ENCODE measurements at places on chromosomes 4 and X.

DNA sequence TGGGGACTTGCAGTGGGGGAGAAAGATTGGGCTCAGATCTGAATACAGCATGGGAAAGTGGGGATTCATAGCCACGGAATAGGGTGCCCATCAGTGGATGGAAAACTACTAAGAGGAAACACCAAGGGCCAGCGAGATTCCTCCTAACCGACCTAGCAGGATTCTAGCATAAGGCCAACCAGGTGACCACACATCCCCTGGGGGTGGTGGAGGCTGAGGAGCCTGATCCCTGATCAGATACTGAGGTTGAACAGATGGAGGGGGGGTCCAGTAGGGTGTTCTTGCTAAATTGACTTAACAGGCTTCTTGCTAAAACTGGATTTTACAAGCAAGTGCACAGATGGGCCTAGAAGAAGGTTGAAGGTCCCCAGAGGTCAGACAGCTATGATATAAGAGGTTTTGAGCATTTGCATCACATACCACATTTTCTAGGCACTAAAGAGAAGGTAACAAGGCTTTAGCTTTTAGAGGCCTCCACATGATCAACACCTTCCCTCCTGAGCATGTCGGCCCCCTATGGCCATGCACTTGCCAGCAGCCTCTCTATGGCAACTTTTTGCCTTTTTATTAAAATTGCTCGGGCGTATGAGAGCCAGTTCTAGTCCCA, 69.1 kb upstream of the PUDP start:
- no peak for DNase-seq

GRCh38 chr4:104596189-104596588, 101.5 kb upstream of the CXXC4 start:
- no peak for DNase-seq

DNA sequence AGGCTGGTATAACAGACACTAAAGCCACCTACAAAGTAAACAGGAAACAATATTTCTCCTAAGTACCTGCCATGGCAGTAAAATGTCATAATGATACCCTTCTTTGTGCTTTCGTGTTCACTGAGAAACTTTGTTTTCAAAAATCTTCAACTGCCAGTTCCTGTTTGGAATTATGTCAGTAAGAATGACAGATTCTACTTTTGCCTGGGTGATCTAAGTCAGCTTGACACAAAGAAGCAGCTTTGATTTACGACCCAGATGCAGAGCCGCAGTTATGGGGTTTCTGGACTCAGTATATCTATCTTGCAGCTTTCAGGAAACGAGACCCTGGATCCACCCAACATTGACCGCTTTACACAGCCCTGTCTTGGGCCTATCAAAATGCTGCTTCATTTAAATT, 71.2 kb downstream of the SNX25 start:
- DNase-seq, result no peak

DNA sequence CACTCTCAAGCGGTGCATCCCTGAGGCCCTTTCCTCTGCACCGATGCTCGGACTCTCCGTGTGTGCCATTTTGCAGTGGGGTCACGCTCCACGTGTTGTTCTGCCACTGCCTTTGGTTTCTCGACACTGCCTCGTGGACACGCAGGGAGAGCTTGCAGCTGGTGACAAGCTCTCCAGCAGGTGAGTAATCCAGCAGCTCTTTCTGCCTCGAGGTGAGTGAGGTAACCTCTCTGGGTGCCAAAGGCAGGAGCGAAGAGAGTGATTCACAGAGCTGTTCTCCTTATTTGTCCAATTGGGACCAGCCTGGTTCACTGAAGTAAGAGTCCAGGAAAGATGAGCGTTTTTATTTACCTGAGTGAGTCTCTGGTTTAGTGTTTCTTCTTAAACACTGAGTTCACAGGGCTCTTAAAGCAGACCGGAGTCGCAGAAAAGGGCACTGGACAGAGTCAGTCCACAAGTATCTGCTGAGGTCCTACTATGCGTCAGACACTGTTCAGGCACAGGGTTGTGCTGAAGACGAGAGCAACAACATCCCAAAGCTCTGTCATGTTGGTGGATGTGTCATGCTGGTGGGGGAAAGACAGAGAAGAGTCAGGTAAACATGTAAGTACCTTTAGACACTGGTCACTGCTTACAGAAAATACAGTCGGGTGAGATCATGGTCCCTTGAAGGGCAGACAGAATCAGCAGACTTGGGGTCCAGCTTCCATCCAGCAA, 61.8 kb downstream of the FHDC1 start:
- DNase-seq, result no peak

DNA sequence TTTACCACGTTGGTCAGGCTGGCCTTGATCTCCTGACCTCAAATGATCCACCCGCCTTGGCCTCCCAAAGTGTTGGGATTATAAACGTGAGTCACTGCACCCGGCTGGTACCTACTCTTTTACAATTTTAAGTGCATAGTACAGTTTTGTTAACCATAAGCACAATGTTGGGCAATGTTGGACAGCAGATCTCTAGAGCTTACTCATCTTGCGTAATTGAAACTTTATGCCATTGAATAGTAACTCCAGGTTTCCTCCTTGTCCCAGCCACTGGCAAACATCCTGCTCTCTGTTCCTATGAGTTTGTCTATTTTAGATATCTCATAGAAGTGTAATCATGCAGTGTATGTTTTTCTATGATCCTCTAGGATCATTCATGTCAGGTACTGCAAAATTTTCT, 9.3 kb upstream of the CPE start:
- DNase-seq, result no peak

DNA sequence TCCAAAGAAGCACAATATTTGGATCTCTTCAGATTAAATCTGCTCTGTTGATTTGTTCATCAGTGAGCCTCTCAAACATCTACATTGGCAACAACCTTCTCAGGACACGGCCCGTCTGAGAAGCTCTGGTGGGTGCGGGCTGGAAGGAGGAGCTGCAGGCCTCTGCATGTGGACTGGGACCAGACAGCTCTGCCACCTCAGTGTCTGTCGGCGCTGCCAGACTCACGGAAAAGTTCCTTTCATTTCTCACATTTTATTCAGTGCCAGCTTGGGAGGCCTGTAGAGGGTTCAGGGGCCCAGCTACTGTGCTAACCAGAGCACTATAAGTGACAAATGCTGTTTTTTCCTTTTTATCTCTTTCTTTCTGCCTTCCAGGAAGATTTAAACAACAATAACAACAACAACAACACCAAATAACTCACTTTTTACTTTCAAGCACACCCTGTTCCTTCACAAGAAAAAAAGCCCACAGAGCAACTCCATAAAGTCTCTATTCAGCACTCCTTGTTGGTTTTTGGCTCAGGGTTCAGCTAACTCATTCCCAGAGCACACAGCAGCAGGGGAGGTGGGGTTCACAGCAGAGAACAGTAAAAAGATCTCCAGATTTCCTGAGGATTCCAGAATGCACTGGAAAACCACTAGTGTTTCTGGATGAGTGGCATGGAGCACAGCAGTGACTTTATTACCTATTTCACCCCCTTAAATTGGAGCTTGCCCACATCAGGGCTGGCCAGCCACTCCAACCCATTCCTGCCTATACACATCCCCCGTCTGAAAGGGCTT, 23.2 kb upstream of the HOPX start:
- no peak for DNase-seq

- DNase-seq, result no peak
These were observed 339.3 kb downstream of the NKX6-1 start for GRCh38 chr4:84159762-84160161.

- DNase-seq, result no peak
These were observed 207.7 kb upstream of the HDX start for GRCh38 chrX:84709987-84710386.

DNA sequence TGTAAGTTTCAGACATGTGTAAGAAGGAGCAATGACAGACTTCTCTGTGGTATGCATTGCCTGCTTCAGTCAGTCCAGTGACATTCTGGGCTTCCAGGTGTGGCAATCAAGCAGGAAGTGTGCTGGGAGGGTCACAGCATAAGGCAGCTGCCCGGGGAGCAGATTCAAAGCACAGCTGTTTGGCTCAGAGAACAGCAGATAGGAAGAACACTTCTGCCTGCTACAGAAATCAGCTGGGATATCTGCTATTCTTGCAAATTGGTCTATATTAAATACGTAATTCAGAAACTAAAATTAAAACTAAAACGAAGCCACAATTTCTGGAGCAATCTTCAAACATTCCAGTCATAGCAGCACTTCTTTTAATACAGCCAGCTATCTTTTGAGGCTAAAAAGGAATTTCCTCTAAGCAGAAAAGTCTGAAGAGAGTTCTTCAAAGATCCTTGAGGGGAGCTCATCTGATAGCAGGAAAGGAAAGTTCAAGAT, 47.5 kb upstream of the GALNT7 start:
- no peak for DNase-seq

Measured in cerebellar cortex (tissue), 1 donor.